Muscle of arm (tissue), 14 donors: ENCODE measurements at places on chromosomes 12 and 14. TPM values are rescaled to one million over a fixed set of nuclear protein-coding genes. Genes with fewer than 3 reads are reported as not detected.

DNA sequence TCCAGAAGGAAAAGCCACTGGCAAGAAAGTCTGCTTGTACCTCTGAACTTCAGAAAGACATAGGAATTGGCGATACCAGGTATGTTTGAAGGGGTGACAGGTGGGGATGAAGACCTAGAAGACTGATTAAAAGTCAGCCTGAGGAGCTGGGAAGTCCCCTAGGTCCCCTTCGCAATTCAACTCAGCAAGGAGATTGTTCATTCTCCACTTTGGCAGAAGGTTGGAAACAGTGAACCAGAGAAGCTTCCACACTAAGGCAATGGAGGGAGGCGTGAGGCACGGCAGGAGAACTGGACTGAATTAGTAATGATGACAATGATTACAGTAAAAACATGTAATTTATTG lies 240.3 kb upstream of the TMPO start:
- no peak for DNase-seq

GZMH gene
- 0.33 TPM for polyA plus RNA-seq

DNA sequence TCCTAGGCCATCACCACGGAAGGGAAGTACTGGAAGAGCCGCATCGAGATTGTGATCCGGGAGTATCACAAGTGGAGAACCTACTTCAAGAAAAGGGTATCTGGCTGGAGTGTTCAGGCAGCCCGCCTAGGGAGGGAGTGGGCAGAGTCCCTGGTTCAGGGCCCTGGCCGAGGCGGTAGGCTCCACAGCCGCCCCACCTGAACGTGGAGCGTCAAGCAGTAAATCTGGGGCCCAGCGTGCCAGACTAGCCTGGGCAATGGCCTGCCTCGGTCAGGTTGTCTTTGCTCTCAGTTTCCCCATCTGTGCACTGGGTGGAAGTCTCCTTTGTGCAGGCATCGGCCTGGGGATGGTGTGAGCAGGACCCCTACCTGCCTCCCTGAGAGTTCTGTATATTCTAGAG lies 44.9 kb downstream of the IL31 start:
- DNase-seq = no peak

- no peak for DNase-seq
These were observed 68.6 kb downstream of the MARK3 start for GRCh38 chr14:103453791-103454190.

CCDC177 gene
- polyA plus RNA-seq = 0.04 TPM

DNA sequence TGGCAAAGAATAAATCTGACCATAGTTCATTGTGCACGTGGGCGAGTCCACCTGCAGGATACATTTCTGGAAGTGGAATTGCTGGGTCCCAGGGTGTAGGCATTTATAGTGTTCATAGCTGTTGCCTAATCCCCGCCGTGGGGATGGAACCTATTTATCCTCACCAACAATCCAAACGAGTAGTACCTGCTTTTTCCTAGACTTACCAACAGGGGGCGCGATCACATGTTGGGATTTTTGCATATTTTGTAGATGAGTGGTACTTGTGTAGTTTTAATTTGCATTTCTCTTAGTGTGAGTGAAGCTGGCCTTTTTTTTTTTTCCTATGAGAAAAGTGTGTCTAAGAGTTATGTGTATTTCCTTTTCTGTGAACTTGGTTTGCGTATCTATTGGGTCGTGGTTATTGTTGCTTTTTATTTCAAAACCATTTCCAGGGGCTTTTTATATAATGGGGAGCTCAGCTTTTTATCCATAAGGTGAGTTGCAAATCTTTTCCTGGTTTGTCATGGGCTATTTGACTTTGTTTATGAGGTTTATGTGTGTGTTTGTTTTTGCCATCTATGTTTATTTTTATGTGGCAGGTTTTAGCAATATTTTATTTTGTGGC lies 67.2 kb downstream of the CCDC92 start:
- no peak for DNase-seq

DNA sequence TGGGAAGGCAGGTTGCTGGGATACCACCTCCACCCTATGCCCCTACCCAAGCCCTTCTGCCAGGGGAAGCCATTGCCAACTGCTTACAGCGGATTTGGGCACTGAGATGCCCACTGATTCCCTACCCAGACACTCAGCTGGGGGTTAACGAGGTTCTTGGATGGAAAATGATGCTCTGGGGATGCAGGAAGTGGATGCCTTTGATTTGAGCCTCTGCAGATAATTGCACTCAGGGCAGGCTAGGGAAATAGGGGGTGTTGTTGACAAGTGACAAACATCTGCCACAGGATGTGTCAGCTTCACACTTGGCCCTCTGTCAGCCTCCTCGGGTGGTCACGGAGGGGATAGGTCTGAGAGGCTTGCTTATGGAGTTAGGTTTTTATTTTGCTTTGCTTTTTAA lies 57.4 kb downstream of the RPH3A start:
- no peak for DNase-seq
